ENCODE measurements at places on chromosomes 3 and 15. TPM values are rescaled to one million over a fixed set of nuclear protein-coding genes. Genes with fewer than 3 reads are reported as not detected.
A peak's percentile ranks its signal among the peaks of the same experiment; 100 is the strongest.

DNA sequence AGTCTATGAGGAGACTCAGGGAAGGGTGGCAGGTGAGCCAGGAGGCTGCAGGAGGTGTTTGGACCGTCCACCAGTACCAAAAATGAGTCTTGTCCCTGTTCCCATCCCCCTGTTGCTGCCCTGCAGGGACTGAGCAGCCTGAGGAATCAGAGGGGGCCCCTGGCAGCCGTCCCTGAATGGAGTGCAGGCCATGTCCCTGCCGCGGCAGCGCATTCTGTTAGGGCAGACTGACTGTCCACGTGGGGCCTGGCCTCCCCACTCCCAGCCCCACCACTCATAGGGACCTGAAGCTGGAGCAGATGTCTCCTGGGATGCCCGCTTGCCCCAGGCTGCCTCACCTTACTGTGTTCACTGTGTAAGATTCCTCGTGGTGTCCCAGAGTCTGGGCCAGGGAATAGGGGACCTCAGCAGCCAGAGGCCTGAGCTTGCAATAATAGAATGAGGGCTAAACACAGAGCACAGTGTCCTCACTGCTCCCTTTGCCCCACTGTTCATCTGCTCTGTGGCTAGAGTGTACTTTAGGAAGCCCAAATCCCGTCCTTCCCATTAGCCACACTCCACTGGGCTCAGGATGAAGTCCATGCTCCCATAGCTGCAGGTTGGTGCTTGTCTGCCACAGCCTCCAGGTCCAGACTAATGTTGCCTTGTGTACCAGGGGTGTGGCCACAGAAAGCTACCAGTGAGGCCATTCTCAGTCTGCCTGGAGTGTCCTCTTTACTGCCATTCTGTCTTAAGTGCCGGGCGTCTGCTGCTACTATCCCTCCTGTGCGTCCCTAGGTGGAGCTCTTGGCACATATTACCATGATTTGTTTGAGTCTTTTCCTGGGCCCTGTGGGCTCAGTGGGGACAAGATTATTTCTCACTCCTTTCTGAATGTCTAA, 63.2 kb downstream of the HCN4 start:
- DNase-seq: peak; percentile 42

- DNase-seq: no peak
Observed at GRCh38 chr3:119018690-119019463, 15.8 kb downstream of the IGSF11 start.

- no peak for DNase-seq
Observed at GRCh38 chr15:62059108-62059815, 985 bp downstream of the VPS13C start.

DNA sequence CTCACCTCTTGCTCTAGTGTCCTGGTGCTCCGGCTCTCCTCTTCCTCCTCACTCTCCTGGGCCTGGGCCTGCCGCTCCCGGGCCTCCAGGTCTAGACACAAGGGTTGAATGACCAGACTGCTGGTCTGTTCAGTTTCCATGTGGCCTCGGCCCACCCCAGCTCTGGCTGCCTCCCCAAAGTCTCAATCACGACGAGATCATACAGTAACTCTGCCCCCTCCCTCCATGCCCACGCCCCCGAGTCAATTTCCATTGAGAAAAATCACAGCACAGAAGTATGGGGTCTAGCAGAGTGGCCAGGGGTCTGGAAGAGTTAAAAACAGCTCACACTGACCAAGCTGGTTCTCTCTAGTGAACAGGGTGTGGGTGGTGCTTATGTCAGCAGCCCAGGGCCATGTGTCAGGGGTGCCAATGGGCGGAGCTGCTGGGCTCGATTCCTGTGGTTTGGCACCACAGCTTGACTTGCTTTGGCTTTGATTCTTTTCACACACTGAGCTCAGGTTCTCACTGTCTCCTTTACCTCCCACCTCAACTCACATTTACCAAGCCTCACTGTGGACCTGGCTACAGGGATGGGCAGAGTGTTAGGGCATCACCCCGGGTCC, 6.9 kb downstream of the C15orf62 start:
- DNase-seq: peak; percentile 69

The IGF1R gene
- 7.1 TPM for total RNA-seq

GRCh38 chr3:32764481-32764880, 53.3 kb upstream of the TRIM71 start:
- DNase-seq: no peak

DNA sequence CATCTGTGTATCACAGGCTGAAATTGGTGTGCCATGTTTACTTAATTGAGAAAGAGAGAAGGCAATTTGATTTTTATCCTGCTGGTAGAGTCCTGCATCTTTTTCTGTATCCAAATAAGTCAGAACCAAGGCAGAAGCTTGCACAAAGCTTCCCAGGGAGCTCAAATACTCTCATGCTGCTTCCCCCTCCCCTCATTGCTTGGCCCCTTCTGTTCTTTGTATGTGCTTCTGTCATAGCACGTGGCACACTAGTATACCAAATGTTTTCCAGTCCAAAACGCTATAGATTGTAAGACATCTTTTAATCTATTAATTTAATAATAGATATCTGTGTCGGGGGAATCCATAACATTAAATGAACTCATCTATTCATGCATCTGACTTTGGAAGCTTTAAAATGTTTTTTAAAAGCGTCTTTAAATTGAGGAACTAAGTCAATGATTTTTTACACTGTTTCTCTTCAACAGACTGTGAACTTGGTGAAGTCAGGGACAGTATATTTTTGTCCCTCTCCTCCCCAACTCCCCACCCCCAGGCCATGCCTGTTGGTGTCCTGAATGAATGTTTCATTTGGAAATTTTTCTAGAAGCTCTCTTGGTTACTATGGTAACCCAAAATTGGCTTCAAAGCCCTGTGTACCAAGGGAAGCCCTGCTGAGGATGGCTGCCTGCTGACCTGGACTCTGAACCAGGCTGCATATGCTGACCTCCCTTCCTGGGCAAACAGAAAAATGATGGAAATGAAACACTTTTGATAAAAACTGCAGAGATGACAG, 26.2 kb upstream of the SLC35G2 start:
- DNase-seq: no peak

DNA sequence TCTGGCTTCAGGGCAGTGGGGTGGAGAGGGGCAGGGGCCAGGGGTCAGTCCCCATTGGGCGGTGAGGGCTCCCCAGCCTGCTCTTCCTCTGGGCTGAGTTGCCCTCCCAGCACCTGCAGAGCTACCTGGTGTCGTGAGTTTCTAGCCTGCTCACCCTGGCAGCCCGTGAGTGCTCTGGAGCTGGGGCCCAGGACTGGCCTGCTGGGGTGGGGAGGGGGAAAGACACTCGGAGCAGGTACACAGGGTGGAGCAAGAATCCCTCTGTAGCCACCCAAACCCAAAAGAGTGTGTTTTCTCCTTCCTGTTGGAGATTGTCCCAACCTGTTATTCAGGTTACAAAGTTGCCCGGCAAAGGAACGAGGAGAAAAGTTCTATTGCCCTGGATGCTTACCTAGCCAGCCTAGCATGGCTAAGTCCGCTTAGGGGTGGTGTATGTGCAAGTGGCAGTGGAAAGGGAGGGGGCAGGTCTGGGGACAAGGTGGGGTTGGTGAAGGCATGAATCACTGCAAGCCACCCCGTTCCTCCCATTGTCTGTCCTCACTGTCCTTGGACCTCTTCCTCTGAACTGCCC, 8.9 kb downstream of the FAM3D start:
- DNase-seq: no peak

- DNase-seq: no peak
Observed at GRCh38 chr15:52113708-52114107, 1.1 kb upstream of the BCL2L10 start.

- DNase-seq: no peak
Observed at GRCh38 chr3:101020351-101021015, 27.3 kb upstream of the ABI3BP start.

- no peak for DNase-seq
Observed at GRCh38 chr15:90664650-90665287, 52.4 kb upstream of the BLM start.

GRCh38 chr3:64030741-64031140, 7.4 kb upstream of the PSMD6 start:
- peak; percentile 71 for DNase-seq

Data from activated CD4-positive, alpha-beta memory T cell treated with anti-CD3 and anti-CD28 coated beads, Interleukin-2, amount 10 ng/mL, durations not matched to agents 7 days and 5 days (primary cell).